Iris pigment epithelial cell (primary cell): ENCODE measurements at places on chromosomes 3 and 15.

- DNase-seq: no peak
Observed at GRCh38 chr3:130516645-130517512, at the start of gene COL6A6. COL6A6 (plus strand) TSS chr3:130517177; CDS start chr3:130560365, 43,188 bp downstream.

DNA sequence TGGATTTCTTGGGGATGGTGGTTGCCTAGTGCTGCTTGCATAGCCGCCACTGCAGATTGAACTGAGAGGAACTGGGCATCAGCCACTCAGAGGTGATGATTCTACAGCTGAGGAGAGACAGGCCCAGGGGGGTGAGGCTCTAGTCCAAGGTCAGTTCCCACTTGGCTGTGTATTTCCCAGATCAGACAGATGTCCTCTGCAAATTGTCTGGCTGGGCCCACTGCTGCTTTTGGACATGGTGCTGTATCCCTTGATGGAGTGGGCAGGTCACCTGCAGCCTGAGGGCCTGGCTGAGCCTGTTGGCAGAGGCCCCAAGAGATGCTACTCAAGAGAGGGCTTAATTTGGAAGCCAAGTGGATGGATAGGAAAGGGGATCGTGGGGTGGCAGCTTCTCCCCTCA, 124.5 kb upstream of the CTDSPL start:
- no peak for DNase-seq

DNA sequence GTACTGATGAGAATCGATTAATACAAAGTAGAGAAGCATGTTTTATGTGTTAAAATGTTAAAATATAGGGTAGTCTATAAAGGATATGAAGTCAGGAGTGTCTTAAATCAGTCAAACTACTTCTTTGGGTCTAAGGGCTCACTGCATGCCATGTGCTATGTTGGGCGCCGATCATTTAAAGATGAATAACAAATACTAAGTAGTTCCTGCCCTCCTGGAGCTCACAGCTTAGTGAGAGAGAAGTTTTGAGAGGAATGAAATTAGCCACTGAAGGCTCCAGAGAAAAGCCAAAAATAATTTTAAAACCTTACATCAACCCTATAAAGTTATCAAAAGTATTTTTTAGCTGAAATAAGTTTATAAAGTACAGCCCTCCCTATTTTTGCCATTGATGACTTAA, 44.5 kb downstream of the BLM start:
- DNase-seq: no peak

DNA sequence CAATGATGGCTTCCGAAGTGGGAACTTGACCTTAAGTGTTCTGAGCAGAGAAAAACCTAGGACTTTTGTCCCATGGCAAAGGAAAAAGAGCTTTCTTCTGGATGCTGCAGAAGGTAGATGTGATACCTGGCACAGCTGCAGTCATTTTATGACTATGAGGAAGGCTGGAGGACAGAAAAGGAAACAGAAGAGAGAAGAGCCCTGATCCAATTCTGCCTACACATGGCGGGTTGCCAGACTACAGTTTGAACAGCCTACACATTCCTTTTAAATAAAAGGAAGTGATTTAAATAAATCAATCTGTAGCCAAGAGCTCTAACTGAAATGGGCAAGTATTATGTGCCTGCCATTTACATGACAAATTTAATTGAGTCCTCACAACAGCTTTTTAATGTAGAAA, 43.6 kb upstream of the CHRNB4 start:
- DNase-seq: no peak

GRCh38 chr3:189842681-189843602, 211.8 kb downstream of the TP63 start:
- no peak for DNase-seq

- peak; percentile 67 for DNase-seq
Observed at GRCh38 chr15:70722266-70723121, 40.9 kb downstream of the UACA start.

GRCh38 chr3:173774294-173774693, 376.8 kb downstream of the NLGN1 start:
- no peak for DNase-seq

- peak; percentile 55 for DNase-seq
Observed at GRCh38 chr3:10273702-10274305, 18.9 kb downstream of the GHRL start.
